ENCODE measurements at places on chromosomes 3 and 15.

GRCh38 chr3:152779653-152780052, 55.3 kb upstream of the P2RY1 start:
- DNase-seq, result no peak

DNA sequence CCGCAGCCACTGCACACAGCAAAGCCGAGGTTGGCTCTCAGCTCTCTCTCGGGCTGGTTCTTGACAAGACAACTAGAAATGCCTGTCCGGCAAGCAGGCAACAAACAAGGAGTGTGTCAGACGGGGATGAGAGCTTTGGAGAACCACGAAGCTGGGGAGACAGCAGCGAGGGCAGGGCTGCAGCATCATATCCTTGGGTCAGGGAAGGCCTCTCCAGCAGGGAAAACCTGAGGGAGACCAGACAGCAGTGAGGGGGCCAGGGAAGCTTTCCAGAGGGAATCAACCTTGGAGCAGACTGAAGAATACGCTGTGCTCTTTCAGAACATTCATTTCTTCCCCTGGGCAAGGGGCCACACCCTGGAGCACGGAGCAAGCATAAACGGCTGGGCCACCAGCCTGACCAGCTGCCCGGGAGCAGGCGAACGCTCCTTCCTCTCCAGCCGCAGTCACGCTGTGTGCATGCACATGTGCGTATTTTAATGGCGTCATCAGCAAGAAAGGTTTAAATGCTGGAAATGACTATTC, 58.7 kb downstream of the CHSY1 start:
- no peak for DNase-seq

DNA sequence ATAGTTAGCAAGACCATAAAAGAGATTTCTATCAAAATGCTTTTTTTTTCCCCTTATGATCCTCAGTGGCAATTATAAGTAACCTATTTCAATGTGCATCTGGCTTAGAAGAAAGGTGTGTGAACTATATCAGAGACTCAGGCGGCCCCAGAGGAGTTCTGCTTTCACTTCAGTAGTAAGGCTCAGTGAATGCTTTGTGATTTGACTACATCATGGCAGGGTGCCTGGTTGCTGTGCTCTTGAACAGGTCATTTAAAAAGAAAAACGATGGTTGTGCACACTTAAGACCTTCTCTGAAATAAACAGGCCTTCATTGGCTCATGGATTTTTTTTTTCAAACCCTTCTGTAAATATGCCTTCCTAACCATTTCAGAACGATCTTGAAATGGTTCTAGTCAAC, 400.4 kb upstream of the RARB start:
- DNase-seq, result no peak

GRCh38 chr15:60004009-60004845, at the start of gene FOXB1:
TSS of gene FOXB1 (plus strand) at chr15:60004311. CDS start at chr15:60004964, 653 bp downstream.
- DNase-seq, result no peak

DNA sequence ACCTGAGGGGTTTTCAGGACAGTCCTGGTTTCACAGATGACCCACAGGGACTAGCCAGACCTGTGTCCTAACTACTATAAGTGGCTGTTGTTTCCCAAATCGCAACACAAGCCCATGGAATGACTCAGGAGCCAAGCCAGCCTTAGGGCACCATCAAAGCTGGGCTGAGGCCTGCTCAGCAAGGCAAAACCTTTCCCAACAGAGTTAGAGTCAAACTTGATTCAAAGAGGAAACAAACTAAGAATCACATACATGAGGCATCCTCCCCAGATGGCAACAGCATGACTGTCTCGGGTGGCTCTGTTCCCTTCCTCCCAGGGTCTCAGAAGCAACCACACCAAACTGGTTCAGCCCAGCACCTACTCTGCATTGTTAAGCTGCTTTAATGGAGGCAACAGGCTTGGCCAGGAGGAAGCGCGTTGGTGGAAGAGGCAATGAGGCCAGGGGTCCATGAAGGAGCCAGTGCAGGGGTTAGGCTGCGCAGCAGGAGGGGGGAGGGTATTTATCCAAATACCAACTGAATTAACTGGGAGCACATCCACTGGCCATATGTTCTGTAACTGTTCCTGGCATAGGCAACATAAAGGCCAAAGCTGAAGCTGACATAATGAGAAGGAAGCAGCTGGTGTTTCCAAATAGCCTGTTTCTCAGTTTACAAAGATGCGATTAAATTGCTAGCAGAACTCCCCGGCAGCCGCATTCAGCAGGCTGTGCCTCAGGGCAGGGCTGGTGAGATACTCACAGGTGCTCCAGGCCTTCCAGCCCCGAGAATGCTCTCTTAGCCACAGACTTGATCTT, 102.4 kb downstream of the LRIG1 start:
- no peak for DNase-seq

DNA sequence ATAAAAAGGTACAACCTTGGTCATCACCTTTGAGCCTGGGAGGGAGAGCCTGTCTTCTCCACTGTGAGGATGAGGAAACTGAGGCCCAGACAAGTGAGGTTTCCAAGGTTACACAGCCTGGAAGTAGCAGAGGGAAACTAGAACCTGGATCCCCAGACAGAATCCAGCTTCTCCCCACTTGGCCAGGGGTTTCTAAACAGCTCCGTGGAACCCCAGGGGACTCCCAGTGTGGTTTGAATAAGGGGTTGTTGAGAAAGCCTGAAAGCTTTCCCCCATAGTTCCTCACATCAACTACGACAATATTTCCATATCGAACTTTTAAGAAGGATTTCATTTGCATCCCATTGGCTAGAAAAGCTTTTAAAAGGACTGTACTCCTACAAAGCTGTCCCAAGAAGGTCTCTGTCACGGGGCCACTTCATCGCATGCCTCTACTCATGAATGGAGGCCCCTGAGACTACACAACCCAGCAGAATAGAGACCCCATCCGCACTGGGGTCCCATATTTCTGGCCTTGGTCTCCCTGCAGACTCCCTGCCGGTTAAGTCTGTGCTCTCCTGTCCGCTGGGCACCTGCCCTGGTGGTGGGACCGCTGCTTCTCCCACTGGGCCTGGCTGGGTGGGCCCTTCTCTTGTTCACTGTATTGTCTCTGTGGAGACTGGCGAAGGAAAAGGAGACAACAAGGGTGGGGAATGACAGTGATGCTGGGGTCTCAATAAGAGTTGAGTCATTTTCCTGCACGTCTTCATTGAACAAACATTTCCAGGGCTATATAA, 178.5 kb downstream of the SMAD6 start:
- DNase-seq, result no peak

DNA sequence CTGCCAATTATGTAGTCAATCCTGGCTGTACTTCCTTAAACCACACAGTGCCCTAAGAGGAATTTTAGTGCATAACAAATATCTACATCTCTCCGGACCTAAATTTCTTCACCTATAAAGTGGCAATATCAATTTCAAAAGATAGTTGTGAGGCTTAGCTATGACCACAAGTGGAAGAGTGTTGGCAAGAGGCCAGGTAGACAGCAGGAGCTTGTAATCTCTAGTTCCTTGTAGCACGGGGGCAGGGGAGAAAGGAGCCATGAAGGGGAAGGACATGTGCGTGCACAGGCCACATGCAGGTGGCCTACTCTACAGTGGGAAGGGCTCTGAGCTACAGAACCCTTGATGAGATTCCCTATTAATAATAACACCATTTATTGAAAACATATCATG, 269.7 kb downstream of the ABHD5 start:
- no peak for DNase-seq

- no peak for DNase-seq
Measured at GRCh38 chr3:147688868-147689267, 279.7 kb downstream of the ZIC1 start.

GRCh38 chr3:48564022-48564421, 441 bp upstream of the UCN2 start:
- peak; percentile 30 for DNase-seq

- no peak for DNase-seq
Measured at GRCh38 chr15:57033715-57034439, 115.4 kb downstream of the TCF12 start.

DNA sequence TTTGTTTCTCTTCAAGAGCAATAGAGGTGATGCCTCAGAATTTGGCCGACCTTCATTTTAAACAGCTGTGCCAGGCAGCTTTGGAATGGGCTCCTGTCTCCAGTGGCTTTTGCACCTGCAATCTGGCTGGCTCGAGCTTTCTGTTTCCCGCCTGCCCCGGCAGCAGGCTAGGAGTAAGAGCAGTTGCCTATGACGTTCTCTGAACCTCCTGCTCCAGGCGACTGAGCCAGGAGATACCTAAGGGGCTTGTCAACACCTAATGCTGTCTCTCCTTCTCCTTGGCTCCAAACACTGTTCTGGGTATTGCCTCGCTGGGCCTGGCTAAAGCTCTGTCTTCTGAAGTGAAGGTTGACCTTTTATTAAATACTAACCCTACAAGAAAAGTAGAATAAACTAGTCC, 229.9 kb downstream of the LRRN1 start:
- no peak for DNase-seq

DNA sequence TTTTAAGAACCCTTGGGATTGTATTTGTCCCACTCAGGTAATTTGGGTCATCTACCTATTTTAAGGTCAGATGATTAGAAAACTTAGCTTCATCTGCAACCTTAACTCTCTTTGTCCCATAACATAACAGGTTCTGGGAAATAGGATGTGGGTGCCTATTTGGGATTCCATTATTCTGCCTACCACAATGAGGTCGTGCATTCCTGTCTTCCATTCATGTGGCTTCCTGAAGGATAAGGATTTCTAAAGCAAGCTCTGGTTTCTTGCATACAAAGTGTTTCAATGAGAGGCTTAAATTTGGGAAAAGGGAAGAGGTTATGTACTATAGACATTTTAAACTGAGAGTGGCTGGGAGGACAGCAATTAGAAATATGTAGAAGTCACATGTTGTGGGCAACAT, 190.3 kb downstream of the MCTP2 start:
- DNase-seq, result no peak

DNA sequence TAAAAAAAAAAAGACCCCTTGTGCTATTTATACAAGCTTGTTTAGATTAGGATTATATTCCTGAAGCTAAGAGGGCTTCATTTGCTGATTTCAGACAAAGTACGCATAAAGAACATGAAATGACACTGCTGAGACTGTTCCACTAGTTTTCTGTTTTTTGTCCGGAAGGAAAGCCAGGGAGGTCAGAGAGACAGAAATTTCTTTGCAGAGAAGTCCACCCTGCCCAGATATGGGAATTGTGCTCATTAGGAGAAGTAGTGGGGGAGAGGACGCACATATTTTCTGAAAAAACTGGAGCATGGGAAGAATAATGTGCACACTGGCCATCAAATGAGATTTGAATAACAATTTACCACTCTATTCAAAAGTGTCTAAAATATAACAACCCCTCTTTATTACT, 220.9 kb upstream of the ICE2 start:
- no peak for DNase-seq

GRCh38 chr3:37114251-37115145, 59.9 kb downstream of the LRRFIP2 start:
- DNase-seq, result no peak

GRCh38 chr3:173913397-173913796, 515.9 kb downstream of the NLGN1 start:
- DNase-seq, result no peak

DNA sequence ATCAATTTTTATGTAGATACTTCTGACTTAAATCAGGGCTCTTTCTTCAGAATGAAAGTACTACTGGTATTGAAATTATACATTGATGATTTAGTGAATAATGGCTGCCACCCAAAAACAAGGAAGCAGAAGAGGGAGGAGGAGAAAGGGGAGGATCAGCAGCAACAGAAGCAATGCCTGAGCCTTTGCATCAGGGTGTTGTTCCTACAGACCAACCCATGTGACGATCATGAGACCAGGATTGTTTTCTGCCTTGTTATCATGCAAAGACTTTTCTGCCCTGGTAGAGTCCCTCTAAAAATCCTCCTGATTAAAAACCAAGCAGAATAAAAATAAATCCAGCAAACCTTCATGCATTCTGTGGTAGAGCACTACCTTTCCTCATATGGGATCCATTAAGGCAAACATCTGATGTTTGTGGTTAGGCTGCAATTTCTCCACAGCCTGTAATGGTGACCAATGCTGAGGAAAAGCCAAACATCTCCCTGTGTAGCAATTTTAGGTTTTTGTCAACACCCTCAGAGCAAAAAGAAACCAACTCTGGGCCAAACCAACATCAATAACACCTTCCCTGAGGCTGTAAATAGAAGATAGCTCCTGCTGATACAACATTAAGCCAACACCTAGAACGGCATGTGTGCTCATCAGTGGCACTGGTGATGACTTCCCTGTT, 191.7 kb downstream of the ATP8B4 start:
- DNase-seq, result no peak

DNA sequence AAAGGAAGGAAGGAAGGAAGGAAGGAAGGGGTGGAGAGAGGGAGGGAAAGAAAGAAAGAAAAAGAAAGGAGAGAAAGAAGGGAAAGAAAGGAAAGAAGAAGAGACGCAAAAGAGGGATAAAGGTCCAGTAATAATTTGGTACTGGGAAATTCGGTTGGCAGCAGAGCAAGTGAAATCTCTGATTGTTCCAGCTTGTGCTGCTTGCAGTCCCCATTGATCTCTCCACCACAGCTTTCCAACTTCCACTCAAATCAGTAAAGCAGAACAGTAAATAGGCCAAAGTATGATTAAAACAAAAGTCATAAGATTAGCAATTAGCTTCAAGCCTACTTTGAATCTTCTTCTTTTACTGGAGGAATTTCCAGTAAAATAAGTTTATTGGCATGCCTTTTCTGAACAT, 357.2 kb downstream of the ROBO1 start:
- DNase-seq, result no peak

- no peak for DNase-seq
Measured at GRCh38 chr3:185900228-185900627, 37.6 kb downstream of the TRA2B start.

GRCh38 chr15:61115241-61115640, 113.9 kb downstream of the RORA start:
- DNase-seq, result no peak

- no peak for DNase-seq
Measured at GRCh38 chr3:139758654-139759291, 81.0 kb upstream of the NMNAT3 start.

DNA sequence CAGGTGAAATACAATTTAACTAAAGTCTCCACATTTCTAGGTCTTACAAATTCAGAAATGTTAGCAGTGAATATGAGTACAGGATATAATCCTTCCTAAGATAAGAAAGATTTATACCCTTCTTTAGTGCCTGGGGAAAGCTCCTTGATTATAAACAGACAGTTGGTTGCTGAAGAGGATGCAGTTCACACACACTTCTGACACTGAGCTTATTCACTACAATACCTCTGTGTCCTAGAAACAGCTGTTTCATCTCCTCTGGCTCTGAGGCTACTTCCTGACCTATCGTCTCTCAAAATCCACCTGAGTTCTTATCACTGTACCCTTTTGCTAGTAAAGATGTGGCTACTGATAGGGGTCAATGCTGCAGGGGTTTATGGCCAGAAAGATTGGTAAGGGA, 57.1 kb downstream of the TP63 start:
- DNase-seq, result no peak

DNA sequence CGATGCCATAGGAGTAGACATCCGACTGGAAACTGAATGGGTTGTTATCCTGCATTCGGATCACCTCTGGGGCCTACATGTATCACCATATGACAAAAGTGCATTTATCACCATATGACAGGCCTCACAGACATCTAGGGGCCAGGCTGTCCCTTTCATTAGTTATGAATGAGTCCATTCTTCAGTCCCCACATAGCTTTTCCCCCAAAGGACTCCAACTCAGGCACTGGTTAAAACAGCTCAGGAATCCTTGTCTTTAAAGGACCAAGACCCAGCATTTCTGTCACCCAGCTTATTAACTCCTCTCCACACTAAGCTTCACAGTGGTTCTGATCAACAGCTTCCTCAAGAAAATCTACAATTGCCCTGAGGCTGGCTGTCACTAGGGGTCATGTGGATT, 28.3 kb downstream of the MKRN2 start:
- DNase-seq, result no peak

GRCh38 chr15:101441696-101442095, 47.8 kb downstream of the PCSK6 start:
- no peak for DNase-seq

- DNase-seq, result no peak
Measured at GRCh38 chr15:83396101-83396500, 51.0 kb upstream of the SH3GL3 start.
